ENCODE measurements at places on chromosomes 12 and 14.

- DNase-seq: no peak
Measured at GRCh38 chr12:32407795-32408194, 8.4 kb downstream of the FGD4 start.

- no peak for DNase-seq
Measured at GRCh38 chr12:29282031-29282816, 98.7 kb downstream of the ERGIC2 start.

- DNase-seq: no peak
Measured at GRCh38 chr12:113005762-113006161, 27.4 kb downstream of the OAS2 start.

- DNase-seq: no peak
Measured at GRCh38 chr12:70847871-70848270, 72.7 kb downstream of the PTPRR start.

DNA sequence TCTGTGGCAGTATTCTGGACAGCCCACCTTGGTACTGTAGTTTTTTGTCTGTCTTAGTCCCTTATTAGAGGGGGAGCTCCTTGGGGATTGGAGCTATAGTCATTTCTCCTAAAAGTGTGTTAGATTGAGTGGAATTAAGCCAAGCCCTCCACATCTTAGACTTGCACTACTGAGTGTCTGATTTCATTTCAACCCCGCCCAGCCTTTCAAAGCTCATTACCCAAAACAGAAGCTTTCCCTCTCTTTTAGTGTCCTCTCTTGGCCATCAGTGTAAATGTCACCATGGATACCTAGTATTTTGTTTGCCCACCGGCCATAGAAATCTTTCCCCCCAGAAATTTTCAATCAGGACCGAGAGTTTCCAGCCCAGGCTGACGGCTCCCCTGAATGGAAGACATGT, 74.5 kb downstream of the LRRC74A start:
- DNase-seq: no peak

Data from omental fat pad (tissue), 4 donors.